Fibroblast of the aortic adventitia (primary cell): ENCODE measurements at places on chromosomes 16 and 17.

GRCh38 chr16:66575060-66575459 is 4.2 kb upstream of the CMTM2 start:
- DNase-seq = no peak

GRCh38 chr16:4679156-4679849 is 14.1 kb upstream of the NUDT16L1 start:
- DNase-seq = no peak

- no peak for DNase-seq
Observed at GRCh38 chr17:75504347-75505151, 10.8 kb downstream of the CASKIN2 start.

DNA sequence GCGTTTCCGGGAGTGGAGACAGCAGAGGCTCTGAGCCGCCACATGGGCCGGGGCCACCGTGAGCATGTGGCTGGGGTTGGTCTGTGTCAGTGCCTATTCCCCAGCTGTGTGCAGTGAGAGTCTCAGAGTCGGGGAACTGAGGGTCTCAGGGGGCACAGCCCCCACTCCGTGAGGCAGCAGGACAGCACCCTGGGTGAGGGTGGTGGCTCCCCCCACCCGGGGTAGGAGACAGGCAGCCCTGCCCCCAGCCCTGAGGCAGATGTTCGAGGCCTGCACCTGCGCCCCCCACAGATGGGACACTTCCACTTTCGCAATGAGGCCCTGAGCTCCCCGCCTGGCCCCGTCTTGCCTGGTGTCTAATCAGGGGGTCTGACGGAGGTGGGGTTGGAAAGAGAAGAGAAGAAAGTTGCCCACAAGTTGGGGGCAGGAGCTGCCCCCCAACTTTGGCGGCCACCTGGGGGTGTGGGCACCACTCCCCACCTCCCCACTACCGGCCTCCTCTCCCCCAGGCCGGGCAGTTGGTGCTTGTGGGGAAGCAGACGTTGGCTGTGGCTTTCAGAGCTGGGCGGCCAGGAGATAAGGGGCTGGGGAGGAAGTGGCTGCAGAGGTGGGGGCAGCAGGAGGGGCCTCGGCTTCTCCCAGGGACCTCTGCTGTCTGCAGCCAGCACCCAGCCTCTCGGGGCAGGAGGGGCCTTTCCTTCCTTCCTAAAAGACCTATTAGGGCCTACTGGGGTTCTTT is 1.8 kb upstream of the CBFA2T3 start:
- DNase-seq = no peak

GRCh38 chr17:33838281-33838680 is 416.8 kb upstream of the CCL2 start:
- DNase-seq = no peak

- DNase-seq = no peak
Observed at GRCh38 chr16:54398986-54399385, 112.4 kb upstream of the IRX3 start.
